Activated CD4-positive, alpha-beta T cell treated with anti-CD3 and anti-CD28 coated beads, Interleukin-2, amount 50 U/mL, for 1 hour (primary cell): ENCODE measurements at places on chromosomes 12 and 14.

DNA sequence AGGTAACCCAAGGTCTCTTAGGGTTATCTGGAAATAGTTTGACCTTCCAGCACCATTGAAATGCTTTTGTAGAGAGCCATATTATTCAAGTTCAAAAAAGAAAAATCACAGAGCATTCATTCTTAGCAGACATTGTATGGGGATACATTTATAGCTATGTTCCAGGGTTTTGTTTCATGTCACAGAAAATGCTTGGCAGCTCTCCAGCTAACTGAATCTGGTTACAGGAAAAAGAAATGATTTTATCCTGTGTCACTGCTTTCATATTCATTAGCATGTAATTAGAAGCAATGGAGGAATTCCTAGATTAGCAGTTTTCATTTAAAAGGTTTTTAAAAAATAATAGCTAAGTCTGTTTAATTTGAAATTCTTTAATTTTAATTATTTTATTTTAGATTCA lies 78.9 kb downstream of the SNAPC1 start:
- no peak for DNase-seq

DNA sequence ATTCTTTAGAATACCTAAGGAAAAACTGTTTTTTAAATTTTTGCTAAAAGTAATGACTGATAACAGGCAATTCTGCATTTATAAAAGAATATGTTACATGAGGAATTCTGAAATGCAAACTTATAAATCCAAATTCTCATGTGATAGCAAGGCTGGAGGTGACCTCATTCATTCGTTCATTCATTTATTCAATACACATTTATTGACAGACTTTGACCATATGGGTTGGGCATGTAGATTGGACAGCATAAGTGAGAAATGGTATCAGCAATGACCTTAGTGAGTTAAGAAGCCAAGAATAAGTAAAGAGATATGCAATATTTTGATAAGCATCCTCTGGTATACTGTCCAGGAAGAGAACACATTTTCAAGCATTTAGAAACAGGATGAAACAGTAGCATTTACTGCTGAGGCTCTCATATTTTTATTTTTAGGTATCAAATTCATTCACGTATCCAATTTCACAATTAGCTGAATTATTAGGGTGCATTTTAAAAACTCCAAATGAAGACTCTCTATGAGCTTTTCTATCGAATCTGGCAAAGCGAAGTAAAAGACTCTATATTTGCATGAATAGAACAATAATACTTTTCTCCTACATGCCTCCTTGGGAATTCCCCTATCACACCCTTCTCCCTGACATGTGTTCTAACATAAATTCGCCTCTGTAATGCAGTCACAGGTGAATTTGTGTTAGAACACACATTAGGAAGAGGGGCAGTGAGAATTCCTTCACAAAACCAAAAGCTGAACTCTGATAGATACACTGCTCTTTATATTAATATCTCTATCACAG lies 49.9 kb downstream of the PEBP1 start:
- no peak for DNase-seq

GRCh38 chr14:50225067-50225973 lies 6.1 kb downstream of the SOS2 start:
- DNase-seq: no peak

DNA sequence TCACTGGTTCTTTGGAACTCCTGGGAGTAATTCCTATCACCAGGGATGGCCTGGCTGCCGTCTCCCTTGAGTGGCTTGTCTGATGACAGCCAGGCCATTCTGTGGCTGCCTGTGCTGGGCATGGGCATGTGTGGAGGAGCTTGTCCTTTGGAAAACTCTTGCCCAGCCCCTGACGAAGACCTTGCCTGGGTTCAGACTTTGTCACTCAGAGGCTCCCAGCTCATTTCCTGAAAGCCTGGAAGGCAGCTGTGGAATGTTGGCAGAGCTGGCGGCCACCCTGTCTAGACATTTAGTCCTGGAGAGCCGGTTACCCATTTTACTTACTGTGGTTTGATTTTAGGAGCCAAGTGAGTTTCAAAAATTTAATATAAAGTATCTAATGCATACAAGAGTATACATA lies 34.0 kb downstream of the TUNAR start:
- DNase-seq: no peak

- no peak for DNase-seq
Observed at GRCh38 chr14:100785338-100785615, 40.6 kb upstream of the MEG3 start.

DNA sequence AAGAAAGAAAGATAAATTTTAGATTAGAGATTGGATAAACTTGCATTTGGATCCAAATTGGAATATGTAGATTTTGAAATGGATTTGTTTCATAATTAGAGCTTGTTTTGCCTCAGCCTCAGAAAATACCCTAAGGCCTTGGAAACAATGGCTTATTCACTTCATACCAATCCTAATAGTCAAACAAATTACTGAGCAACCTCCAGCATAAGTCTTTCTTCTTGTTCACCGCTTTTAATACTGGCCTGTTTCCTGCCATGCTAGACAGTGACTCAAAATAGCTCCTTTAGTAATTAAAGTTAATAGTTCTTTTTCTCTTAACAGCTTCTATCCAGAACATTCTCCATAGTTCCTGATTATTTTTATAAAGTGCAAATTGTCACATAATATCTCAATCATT lies 110.9 kb upstream of the DNM1L start:
- no peak for DNase-seq

DNA sequence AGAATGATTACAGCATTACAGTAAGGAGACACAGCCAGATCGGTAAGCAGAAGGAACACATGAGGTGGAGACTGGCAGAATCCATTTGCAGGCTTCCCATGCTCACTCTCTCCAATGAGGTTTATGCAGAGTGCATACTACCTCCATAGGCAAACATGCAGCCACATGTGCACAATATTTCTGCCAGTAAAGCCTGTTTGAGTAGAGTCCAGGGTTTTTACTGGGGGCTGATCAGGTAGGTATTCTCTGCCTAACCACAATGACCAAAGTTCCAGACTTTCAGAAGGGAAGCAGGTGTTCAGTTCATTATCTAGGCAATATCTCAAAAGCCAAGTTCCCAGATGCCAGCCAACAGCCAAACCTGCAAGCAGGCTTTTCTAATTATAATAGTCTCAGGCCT lies 31.1 kb downstream of the INTS13 start:
- no peak for DNase-seq

- no peak for DNase-seq
Observed at GRCh38 chr12:75721796-75722195, 210.4 kb upstream of the KRR1 start.

GRCh38 chr14:36226164-36226563 lies 49.6 kb upstream of the PTCSC3 start:
- no peak for DNase-seq

DNA sequence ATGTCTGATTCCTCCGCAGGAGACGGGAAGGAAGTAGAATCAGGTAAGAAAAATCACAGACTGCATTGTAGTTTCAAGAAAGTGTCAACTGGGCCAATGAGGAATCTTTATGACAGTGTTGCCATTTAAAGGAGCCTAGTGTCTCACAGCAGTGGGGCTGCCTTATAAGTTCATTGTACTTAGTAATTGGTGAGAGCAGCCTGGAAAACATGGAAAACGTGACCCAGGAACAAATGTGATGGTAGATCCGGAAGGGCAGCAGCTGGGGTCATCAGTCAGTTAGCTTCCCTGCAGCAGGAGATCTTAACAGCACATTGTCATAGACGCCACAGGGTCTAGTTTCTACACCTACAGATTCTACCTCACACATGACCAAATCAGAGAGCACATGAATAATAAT lies 630.0 kb upstream of the LMO3 start:
- DNase-seq: no peak

- no peak for DNase-seq
Observed at GRCh38 chr12:54004063-54004840, 4.3 kb downstream of the HOXC9 start.

GRCh38 chr12:1403417-1403816 lies 191.0 kb downstream of the FBXL14 start:
- no peak for DNase-seq

GRCh38 chr12:111203446-111203845 lies 165.4 kb downstream of the PHETA1 start:
- DNase-seq: no peak

DNA sequence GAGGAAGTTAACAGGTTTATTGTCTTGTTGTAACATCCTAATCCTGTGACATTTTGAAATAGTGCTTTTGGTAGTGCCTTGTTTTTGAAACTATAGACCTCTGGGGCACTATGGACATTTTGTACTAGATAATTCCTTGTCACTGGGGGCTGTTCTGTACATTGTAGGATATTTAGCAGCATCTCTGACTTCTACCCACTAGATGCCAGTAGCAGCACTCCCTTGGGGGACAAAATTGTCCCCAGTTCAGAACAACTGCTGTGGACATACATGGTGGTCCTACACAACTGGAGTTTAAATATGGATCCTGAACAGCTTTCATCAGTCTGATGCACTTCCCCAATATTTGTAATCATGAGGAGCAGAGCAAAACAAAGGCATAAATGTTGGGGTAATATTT lies 264.7 kb downstream of the RAD51B start:
- no peak for DNase-seq

DNA sequence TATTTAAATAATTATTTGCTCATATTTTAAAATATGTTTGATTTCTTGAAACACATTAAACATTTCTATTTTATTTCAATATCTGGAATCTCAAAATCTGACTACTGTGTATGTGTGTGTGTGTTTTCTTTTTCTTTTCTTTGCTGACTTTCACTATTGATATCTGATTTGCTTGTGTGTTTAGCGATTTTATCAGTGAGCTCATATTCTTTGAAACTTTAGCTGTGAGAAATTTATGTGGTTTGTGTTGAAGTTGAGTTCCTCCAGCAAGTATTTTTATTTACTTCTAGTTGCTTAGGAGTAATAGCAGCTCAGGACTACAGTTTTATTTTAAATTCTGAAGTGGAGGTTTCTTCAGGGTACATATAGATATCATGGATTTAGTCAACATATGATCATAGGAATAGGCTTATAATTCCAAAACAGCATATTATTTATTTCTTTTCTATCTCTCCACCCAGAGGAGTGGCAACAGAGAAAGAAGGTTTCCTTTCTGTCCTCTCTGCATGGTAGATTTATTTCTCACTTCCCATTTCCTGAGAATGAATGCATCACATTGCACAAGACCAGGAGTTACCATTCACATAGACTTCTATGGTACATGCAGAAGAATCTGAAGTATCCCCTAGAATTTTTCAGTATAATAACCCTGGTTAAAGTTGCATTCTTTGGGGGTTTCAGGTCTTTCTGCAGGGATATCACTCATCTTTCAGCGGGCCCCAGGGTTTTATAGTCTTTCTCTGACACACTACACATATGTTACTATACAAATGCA lies 60.5 kb downstream of the PTPRQ start:
- no peak for DNase-seq

- no peak for DNase-seq
Observed at GRCh38 chr12:115752156-115752555, 525.3 kb downstream of the MED13L start.

DNA sequence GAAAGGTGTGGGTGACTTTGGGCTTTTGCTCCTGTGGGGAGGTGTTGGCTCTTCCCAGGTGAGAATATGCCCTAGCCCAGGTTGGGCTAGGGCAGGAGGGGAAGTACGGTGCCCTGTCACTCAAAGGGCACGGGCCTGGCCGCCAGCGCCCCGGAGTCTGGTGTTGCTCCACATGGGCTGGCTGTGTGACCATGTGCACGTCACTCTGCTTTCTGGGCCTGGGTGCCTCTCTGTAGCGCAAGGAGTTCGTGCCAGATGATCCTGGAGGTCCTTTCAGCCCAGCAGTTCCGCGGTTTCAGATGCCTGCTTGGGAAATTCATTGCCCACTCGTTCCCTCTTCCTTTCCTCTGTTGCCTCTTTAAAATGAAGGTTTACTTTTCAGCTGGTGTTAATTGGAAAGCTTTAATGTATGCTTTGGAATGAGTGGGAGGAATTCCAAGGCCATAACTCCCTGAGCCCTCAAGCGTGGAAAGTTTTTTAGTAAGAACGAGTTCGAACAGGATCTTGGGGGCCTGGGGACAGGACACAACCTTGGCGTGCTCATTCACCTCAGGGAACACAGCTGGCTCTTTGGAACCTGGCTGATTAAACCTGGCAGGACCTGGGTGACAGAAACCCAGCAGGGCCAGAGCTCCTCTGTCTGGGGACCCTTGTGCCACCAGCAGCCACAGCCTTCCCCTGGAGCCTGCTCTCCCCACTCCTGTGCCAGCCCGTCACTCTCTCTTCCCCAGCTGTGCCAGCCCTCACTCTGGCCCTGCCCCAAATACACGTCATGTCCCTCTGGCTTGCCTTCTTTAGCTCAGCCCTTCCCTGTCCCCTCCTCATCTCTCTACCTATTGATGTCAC lies 42.8 kb downstream of the TSPAN9 start:
- DNase-seq: no peak

DNA sequence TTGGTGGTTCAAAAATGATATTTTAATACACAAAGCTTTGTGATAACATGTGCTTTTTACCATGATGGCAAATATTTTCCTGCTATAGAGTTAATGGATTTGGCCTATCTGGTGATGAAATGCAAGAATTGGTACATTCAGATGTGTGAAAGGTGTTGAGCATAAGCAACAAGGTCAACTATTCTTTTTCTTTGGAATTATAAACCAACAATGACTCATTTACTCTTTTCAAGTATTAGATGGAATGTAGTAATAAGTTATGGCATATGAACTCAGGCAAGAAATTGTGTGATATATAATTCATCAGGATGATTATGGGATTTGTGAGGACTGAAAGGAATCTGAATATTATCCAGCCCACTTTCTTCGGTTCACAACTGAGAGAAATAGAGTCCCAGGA lies 471.4 kb downstream of the ETNK1 start:
- no peak for DNase-seq

- DNase-seq: no peak
Observed at GRCh38 chr12:84172823-84173424, 739.7 kb downstream of the SLC6A15 start.

DNA sequence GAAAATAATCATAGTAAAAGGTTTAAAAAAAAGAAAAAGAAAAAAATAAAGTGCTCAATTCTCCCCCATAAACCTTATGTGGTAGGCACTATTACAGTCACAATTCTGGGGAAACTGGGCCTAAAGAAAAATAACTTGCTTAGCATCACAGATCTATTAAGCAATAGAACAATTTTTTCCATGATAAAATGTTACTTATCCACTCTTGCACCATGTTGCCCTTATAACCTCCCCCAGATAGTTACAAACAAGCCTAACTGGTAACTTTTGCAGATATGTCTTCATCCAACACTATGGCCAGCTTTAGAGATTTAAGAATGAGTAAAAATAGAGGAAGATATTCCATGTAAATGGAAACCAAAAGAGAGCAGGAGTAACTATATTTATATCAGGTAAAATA lies 164.8 kb downstream of the DUSP6 start:
- no peak for DNase-seq
